H1 (cell line): ENCODE measurements at places on chromosomes 4 and X. TPM values are rescaled to one million over a fixed set of nuclear protein-coding genes. Genes with fewer than 3 reads are reported as not detected.

- DNase-seq, result peak; percentile 82
These were observed at the start of gene SGCB for GRCh38 chr4:52038103-52038912. TSS of gene SGCB (minus strand) at chr4:52038299. CDS start at chr4:52038259, 40 bp downstream.

- DNase-seq, result no peak
These were observed 2.7 kb upstream of the GEMIN8 start for GRCh38 chrX:14032406-14032805.

- no peak for DNase-seq
These were observed 67.5 kb upstream of the NPY2R start for GRCh38 chr4:155140889-155141288.

DNA sequence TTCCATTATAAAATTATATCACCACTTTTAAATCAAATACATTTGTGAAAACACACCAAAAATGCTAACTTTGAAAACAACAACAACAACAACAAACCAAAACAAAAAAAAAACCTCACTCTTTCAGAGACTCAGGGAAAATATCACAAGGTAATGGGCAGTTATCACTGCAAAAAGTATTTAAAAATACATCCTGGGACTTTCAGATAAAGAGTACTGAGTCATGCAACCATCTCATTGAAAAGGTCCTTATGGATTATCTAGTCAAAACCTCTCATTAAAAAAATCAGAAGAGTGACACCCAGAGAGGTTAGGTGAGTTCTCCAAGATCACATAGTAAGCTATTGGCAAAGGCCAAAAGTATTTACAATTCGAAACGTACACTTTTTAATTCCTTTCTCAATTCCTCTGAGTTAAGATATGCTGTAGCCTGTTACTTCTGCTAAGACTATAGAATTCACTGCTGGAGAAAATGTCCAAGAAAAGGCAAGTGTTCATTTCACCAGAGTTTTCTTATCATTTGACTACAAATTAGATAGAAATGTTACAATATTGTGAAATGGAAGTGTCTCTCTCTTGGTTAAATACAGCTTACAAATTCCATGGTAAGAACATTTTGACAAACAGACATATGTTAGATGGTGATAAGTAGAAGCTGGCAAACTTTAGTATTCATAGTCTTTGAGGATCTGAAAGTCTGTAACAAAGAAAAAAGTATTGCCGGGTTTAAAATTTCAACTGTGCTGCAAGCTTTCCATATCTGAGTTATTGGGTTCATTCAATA, 9.3 kb downstream of the STX18 start:
- DNase-seq, result no peak

GRCh38 chrX:12811658-12812057, 20.4 kb downstream of the PRPS2 start:
- DNase-seq, result no peak

DNA sequence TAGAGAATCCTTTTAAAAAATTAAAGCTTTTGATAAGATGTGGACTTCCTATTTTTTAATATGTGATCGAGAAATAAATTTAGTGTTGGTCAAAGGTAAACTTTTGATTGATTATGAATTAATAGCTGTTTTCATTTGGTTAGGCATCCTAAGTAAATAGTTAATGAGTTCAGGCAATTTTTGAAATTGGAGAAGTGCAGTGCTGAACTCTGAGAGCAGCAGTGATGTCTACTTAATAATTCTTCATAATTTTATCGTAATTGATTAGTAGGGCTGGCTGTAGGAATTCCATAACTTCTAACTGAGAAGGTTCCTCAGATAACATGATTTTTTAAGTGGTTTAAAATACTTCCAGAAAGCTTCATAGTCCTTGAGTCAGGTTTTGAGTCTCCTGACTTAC, 1.5 kb downstream of the MND1 start:
- no peak for DNase-seq

Gene RAB40A
- total RNA-seq, result 0.09 and 0.17 TPM in 2 replicates

Gene RHOH
- total RNA-seq, result 5.8 and 6.9 TPM in 2 replicates
